ENCODE measurements at places on chromosomes 5 and 9. TPM values are rescaled to one million over a fixed set of nuclear protein-coding genes. Genes with fewer than 3 reads are reported as not detected.

The REEP2 gene
- 4.2 TPM for total RNA-seq

The CARD6 gene
- total RNA-seq, result 37.9 TPM

The RASGRF2 gene
- total RNA-seq, result 9.4 TPM

The C5orf46 gene
- total RNA-seq, result 0.21 TPM

- DNase-seq, result no peak
Observed at GRCh38 chr9:93620881-93621820, 44.8 kb downstream of the PHF2 start.

GRCh38 chr9:109307380-109308240 lies 13.2 kb downstream of the EPB41L4B start:
- DNase-seq, result no peak

The ARHGAP26 gene
- 6.8 TPM for total RNA-seq

The CARTPT gene
- not detected for total RNA-seq

- no peak for DNase-seq
Observed at GRCh38 chr5:102975457-102976182, 144.3 kb downstream of the GIN1 start.

The HRH2 gene
- 0.26 TPM for total RNA-seq

- DNase-seq, result no peak
Observed at GRCh38 chr5:126355940-126356339, 67.3 kb upstream of the GRAMD2B start.

DNA sequence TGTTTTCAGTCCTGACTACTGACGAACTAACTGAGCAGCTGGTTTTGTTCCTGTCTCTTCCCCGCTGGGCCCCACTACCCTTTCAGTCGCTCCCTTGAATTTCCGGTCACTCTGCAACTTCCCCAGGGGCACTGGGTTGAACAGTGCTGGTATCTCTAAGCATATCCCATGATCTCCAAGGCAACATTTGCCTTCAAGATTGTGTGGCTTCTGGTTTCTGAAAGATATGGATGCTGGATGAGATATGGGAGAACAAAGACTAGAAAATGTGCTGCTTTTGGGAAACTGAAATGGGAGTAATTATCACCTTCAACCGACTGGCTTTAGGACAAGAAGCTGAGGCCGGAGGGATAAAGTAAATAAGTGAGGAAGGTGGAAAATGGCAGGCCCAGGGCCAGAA lies 258.2 kb upstream of the PIK3R1 start:
- no peak for DNase-seq

- DNase-seq, result no peak
Observed at GRCh38 chr9:14307989-14308852, 5.7 kb downstream of the NFIB start.

DNA sequence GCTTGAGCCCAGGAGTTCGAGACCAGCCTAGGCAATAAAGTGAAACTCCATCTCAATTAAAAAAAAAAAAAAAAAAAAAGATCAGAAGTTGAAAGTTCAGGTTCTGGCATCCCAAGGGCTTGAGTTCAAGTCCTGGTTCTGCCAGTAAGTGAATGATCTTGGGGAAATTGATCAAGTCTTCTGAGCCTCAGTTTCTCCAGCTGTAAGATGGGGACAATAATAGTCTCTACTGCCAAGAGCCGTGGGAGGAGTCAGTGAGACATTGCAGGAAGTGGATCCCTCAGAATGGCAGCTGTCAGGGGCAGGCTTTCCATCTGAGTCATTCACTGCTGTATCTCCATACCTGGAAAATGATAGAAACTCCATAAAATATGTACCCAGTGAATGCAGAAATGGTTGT lies 37.8 kb upstream of the FUBP3 start:
- no peak for DNase-seq

The DBN1 gene
- 201 TPM for total RNA-seq

The BTF3 gene
- total RNA-seq, result 329 TPM

DNA sequence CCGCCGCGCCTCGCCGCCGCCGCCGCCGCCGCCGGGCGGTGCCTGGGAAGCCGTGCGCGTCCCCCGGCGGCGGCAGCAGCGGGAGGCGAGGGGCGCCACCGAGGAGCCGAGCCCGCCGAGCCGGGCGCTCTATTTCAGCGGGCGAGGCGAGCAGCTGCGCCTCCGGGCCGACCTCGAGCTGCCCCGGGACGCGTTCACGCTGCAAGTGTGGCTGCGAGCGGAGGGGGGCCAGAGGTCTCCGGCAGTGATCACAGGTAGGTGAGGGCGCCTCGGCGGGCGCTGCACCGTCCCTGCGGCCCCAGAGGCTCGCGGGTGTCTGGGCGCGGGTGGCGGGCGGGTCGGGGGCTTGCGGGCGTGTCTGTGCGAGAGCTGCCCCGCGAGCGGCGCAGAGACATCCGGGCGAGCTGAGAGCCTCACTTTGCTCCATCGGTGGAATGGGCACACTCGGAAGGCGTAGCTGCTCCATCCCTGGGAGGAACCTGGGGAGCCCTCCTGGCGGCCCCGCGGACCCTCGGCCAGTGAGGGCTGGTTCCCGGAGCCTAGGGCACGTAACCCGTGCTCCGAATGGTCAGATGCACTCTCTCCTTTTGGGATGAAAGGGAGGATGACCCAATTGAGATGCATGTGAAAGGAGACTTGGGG lies 864 bp downstream of the PAPPA start:
- no peak for DNase-seq

The PCDHGA5 gene
- 0.40 TPM for total RNA-seq

- DNase-seq, result no peak
Observed at GRCh38 chr5:36502608-36503007, 103.8 kb upstream of the SLC1A3 start.

The LECT2 gene
- total RNA-seq, result not detected

DNA sequence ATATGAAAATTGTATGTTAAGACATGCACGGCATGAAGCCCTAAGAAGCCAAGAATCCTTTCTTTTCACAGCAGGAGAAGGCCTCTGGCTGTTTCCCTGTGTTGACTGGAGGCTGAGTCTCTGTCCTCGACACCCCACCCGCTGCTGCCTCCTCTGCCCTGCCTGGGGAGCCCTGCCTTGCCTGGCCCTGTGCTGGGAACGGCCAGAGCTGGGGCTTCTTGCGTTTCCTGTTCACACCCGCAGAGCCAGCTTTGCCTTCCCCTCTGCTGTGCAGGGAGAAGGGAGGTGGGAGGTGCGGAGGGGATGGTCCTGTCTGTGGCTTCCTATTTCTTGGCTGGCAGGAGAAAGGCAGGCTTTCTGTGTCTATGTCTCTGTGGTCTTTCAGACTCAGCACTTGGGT lies 6.9 kb upstream of the GMCL2 start:
- no peak for DNase-seq

DNA sequence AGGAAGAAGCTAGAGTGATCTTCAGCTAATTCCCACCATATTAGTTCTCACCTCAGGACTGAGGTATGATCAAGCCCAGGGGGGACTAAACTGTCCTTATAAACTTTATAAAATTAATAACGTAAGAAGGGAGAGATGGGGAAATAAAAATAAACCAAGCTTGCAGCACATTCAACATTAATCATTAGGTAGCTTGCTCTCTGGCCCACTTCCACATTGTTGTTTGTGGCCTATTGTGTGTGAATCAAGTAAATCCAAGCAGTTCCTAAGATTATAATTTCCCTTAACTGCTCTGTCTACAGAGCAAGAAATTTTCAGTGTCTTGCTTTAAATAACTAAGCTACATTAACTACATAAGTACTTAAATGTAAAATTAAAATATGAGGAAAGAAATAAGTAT lies 131.3 kb upstream of the ABCA1 start:
- DNase-seq, result no peak

The HAND1 gene
- total RNA-seq, result 0.07 TPM

GRCh38 chr5:72184408-72184807 lies 77.1 kb downstream of the MAP1B start:
- DNase-seq, result no peak

DNA sequence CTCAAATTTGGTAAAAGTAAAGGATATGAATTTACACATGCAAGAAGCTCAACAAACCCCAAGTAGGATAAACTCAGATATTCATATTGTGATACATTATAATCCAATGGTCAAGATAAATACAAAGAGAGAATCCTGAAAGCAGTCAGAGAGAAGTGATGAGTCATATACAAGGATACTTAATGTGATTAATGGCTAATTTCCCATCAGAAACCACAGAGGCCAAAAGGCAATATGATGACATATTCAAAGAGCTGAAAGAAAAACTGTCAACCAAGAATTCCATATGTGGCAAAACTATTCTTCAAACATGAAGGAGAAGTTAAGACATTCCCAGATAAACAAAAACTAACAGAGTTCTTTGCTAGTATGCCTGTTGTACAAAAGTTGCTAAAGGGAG lies 19.5 kb upstream of the IRF1 start:
- no peak for DNase-seq

The PWWP2A gene
- 17.0 TPM for total RNA-seq

The FIBCD1 gene
- not detected for total RNA-seq

- DNase-seq, result no peak
Observed at GRCh38 chr5:32625547-32625946, 40.2 kb downstream of the SUB1 start.

DNA sequence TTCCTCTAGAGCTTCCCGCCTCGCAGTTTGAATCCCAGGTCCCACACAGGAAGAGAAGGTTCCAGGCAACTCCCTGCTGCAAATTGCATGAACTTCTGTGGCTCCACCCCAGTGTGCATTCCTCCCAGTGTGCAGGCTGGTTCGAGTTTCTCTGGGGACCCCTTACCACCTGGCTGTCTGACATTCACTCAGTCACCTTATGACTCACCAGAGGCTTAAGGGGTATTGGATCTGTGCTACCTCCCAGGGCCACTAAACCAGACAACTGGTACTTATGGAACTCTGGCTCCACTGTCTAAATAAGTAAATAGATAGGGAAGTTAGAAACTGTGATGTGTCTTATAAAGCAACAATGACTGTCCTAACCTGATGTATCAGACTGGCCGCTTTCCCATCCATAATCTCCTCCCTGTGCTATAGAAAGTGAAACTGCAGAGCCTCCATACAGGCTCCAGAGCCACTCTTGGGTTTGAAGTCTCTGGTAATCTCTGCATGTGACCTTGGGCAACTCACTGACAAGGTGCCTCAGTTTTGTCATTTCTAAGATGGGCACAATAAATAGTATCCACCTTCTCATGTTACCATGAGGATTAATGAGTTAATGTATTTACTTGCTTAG lies 720.6 kb downstream of the SEMA5A start:
- DNase-seq, result no peak

GRCh38 chr5:10793785-10794184 lies 32.8 kb upstream of the DAP start:
- DNase-seq, result no peak
